ENCODE measurements at places on chromosomes 3 and 15. TPM values are rescaled to one million over a fixed set of nuclear protein-coding genes. Genes with fewer than 3 reads are reported as not detected.

- no peak overlapping the region for H3K4me3 ChIP-seq
- H3K4me1 ChIP-seq, result no peaks in the 10 kb centered on the region
- no peaks in the 10 kb centered on the region for H3K36me3 ChIP-seq
- peak overlapping the region; percentile 93 for H3K27ac ChIP-seq
- DNase-seq, result no peak
These were observed 56.1 kb upstream of the USP3 start for GRCh38 chr15:63448266-63448665.

DNA sequence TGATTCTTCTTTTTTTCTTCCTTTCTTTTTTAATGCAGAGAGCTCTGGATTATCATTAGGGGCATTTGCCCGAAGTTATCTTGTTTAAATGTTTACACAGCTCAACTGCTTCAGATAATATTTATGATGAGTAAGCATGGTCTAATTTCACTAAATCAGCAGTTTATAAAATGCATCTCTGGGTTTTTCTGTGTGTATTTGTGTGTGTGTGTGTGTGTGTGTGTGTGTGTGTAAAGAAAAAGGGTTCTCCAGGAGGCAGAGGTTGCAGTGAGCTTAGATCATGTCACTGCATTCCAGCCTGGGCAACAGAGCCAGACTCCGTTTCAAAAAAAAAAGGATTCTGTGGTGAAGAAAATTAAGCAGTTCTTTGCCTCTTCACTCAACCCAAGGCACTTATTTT lies 25.9 kb upstream of the TNFSF10 start:
- H3K36me3 ChIP-seq, result no peaks in the 10 kb centered on the region
- no peak overlapping the region for H3K4me3 ChIP-seq
- peaks cover 30% of the 10 kb centered on the region for H3K4me1 ChIP-seq
- no peak overlapping the region for H3K27ac ChIP-seq
- no peaks in the 10 kb centered on the region for H3K27me3 ChIP-seq

Gene CCDC80
- total RNA-seq, result 154 TPM

DNA sequence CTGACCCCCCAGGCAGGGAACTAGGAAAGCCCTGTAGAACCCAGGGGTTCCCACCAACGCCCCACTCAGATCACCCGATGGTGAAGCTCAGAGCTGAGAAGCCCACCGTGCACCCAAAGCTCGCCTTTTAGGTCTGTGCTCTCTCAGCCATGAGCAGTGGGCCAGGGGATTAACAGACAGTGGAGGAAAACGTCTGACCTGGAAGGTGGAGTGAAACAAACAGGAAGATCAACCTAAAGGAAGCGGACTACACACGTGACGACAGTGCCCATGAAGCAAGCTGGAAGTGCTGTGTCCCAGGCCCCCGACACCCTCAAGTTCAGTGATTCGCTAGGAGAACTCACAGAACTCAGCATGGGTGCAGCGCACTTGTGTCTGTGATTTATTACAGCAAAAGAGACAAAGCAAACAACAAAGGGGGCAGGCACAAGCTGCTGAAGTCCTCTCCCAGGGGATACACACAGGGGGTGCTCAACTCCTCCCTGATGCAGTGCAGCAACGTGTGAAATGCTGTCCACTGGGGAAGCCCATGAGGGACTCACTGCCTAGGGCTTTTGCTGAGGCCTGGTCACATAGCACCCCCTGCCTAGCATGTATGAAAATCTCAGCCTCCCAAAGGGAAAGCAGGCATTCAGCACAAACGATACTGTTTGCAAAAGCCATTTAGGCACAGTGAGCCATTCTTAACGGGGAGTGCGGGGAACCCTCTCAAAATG lies 43.5 kb downstream of the CFAP92 start:
- H3K4me3 ChIP-seq, result no peak overlapping the region
- H3K36me3 ChIP-seq, result no peaks in the 10 kb centered on the region
- no peak overlapping the region for H3K27ac ChIP-seq

Gene LIPH
- total RNA-seq, result 76.0 TPM

GRCh38 chr3:185540695-185541094 lies 11.7 kb downstream of the LIPH start:
- H3K36me3 ChIP-seq, result no peaks in the 10 kb centered on the region
- no peaks in the 10 kb centered on the region for H3K27me3 ChIP-seq
- peaks cover 9% of the 10 kb centered on the region for H3K4me1 ChIP-seq
- H3K4me3 ChIP-seq, result no peak overlapping the region
- H3K27ac ChIP-seq, result no peak overlapping the region

Gene LEKR1
- total RNA-seq, result 1.6 TPM

Gene PLSCR4
- total RNA-seq, result 63.5 TPM

- H3K27me3 ChIP-seq, result no peaks in the 10 kb centered on the region
- H3K36me3 ChIP-seq, result no peaks in the 10 kb centered on the region
- H3K4me1 ChIP-seq, result peaks cover 15% of the 10 kb centered on the region
- H3K4me3 ChIP-seq, result no peak overlapping the region
- DNase-seq, result no peak
These were observed 3.3 kb downstream of the RHOV start for GRCh38 chr15:40870716-40871115.

DNA sequence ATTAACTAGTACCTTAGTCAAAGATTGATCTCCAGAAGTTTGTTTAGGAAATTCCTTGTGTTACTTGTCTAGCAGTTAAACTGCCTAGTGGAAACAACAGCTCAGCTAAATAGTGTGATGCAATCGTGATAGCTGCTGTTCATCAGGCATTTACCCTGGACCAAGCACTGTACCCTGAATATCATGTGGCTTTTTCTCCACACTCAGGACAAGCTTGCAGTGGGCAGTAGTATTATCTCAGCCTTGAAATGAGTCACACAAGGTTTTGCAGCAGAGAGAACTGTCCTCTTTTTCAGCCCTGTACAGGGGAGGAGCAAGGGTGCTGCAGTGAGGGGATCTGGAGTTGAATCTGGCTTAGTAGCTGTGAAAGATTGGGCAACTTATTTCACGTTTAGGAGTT lies 208.4 kb downstream of the TP63 start:
- no peak overlapping the region for H3K27ac ChIP-seq
- no peaks in the 10 kb centered on the region for H3K36me3 ChIP-seq
- peak; percentile 12 for DNase-seq

Gene CFAP92
- total RNA-seq, result 1.7 TPM

Gene ZNF860
- total RNA-seq, result 1.9 TPM

GRCh38 chr15:96381463-96381862 lies 51.0 kb downstream of the NR2F2 start:
- no peak for DNase-seq
- no peaks in the 10 kb centered on the region for H3K27me3 ChIP-seq
- H3K27ac ChIP-seq, result no peak overlapping the region
- H3K36me3 ChIP-seq, result no peaks in the 10 kb centered on the region
- no peak overlapping the region for H3K4me3 ChIP-seq

Gene WDR53
- total RNA-seq, result 10.2 TPM

- no peaks in the 10 kb centered on the region for H3K4me1 ChIP-seq
- no peak for DNase-seq
- H3K36me3 ChIP-seq, result no peaks in the 10 kb centered on the region
- no peak overlapping the region for H3K4me3 ChIP-seq
- no peak overlapping the region for H3K27ac ChIP-seq
These were observed 119.9 kb upstream of the RASGRP1 start for GRCh38 chr15:38684440-38685010.

- DNase-seq, result no peak
- H3K27ac ChIP-seq, result no peak overlapping the region
- no peaks in the 10 kb centered on the region for H3K4me1 ChIP-seq
- no peak overlapping the region for H3K4me3 ChIP-seq
These were observed 72.0 kb upstream of the KLF13 start for GRCh38 chr15:31254431-31255175.

Gene GXYLT2
- total RNA-seq, result 27.9 TPM

DNA sequence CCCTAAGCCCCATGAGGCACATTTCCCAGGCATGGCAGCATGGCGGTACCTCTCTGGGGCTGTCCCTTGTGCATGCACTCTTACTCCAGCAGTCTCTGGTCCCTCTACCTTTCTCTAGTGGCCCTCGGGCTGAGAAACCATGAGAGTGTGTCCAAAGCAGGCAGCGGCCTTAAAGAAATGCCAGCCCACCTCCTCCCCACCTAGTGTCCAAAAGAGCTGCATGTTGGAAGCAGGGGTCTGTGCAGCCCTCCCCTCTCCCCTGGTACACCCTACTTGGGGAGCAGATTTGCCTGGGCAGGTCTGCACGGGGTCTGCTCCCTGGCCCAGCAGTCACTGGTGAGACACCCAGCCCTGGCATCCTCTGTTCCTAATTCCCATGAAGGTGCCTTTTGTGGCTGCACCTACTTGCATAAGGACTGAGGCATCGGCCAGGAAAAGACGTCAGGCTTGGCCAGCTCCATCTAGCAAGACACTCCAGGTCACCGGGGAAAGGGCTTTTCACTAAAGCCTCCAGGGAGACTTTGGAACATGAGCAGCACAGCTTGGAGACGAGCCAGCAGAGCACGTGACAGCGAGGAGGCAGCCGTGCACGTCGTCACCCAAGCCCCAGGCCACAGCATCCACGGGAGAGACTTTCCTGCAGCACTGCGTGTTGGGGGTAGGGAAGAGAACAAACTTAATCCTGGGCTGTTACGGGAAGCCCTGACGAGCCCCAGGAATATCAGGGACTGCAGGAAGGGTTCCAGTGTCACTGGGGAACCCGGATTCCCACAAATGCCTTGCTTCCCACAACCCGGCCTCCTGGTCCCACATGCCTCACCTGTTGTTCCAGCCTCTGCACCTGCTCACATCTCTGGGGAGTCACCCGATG lies 38.8 kb downstream of the TM2D3 start:
- no peaks in the 10 kb centered on the region for H3K36me3 ChIP-seq
- no peak overlapping the region for H3K4me3 ChIP-seq
- DNase-seq, result peak; percentile 83
- no peaks in the 10 kb centered on the region for H3K27me3 ChIP-seq
- H3K27ac ChIP-seq, result no peak overlapping the region

DNA sequence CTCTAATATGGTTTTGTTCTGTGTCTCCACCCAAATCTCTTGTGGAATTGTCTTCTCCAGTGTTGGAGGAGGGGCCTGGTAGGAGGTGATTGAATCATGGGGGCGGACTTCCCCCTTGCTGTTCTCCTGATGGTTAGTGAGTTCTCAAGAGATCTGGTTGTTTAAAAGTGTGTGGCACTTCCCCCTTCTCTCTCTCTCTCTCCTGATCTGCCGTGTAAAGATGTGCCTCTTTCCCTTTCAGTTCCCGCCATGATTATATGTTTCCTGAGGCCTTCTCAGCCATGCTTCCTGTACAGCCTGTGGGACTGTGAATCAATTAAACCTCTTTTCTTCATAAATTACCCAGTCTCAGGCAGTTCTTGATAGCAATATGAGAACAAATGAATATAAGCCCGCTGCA lies 33.1 kb downstream of the RETNLB start:
- no peak for DNase-seq
- H3K4me1 ChIP-seq, result no peaks in the 10 kb centered on the region
- H3K4me3 ChIP-seq, result no peak overlapping the region
- H3K36me3 ChIP-seq, result no peaks in the 10 kb centered on the region

DNA sequence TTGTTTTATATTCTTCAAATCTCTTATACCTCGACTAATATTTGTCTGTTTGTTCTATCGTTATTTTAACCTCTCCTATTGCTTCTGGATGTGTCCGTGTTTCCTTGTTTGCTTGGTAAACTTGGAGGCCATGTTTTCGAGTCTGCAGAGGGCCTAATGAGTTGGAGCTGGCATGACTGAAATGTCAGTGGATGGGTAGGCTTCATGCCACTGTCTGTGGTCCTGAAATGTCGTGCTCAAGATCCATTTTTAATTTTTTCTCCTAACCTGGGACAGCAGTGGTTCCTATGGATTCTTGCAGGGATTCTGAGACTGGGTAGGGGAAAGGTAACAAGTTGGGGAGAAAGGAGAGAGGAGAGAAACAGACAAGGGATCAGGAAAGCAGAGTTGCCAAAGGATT lies 18.8 kb upstream of the GASK1A start:
- H3K27ac ChIP-seq, result no peak overlapping the region
- H3K4me1 ChIP-seq, result no peaks in the 10 kb centered on the region
- DNase-seq, result no peak
- no peaks in the 10 kb centered on the region for H3K27me3 ChIP-seq

- H3K27me3 ChIP-seq, result no peaks in the 10 kb centered on the region
- H3K36me3 ChIP-seq, result no peaks in the 10 kb centered on the region
- H3K4me3 ChIP-seq, result no peak overlapping the region
- H3K4me1 ChIP-seq, result no peaks in the 10 kb centered on the region
- no peak for DNase-seq
These were observed 55.7 kb downstream of the CEMIP start for GRCh38 chr15:80834906-80835305.

Gene NAA80
- total RNA-seq, result 10.9 TPM

Gene MKRN3
- not detected for total RNA-seq

Gene PLCB2
- total RNA-seq, result 86.4 TPM

- peaks cover 67% of the 10 kb centered on the region for H3K27me3 ChIP-seq
- H3K36me3 ChIP-seq, result no peaks in the 10 kb centered on the region
- no peak overlapping the region for H3K27ac ChIP-seq
- H3K4me3 ChIP-seq, result no peak overlapping the region
These were observed 43.7 kb upstream of the ROPN1 start for GRCh38 chr3:124035463-124036121.

DNA sequence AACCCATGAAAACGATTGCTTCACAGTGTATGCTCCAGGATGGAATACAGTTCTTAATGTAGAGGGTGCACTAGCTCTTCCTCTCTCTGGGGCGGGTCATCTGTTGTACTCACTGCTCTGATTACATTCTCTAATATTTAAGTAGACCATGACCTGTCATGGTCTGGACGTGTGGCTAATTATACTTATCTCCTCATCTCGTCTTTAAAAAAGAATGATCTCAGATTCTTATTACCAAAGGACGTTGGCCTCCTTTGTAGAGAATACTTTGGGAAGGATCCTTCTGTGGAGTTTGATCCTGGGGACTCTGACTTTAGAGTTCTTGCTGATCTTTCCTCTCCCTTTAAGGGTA lies 48.4 kb upstream of the TRAK1 start:
- H3K4me3 ChIP-seq, result no peak overlapping the region
- peak overlapping the region; percentile 28 for H3K27ac ChIP-seq
- no peaks in the 10 kb centered on the region for H3K36me3 ChIP-seq
- H3K4me1 ChIP-seq, result peaks cover 18% of the 10 kb centered on the region
- H3K27me3 ChIP-seq, result no peaks in the 10 kb centered on the region

Gene AQP9
- total RNA-seq, result 137 TPM

- H3K4me1 ChIP-seq, result no peaks in the 10 kb centered on the region
- no peak overlapping the region for H3K27ac ChIP-seq
- no peaks in the 10 kb centered on the region for H3K27me3 ChIP-seq
- no peak for DNase-seq
These were observed 6.1 kb upstream of the HGD start for GRCh38 chr3:120688121-120688520.

DNA sequence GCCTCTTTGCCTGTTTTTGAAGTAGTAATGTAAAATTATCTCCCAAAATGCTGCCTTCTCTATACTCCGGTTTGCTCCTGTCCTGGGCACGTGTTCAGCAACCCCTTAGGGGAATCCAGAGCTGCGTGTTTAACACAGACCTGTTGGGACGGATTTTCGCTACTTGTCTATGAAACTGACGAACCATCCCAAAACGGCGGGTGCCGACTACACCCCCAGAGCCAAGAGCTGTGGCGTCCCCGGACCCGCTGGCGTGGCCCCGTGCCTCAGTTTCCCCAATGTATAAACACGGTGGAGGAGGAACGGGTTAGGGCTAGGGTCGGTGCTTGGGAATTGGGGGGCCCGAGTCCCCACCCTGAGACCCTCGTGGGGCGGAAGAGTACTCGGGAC lies 473 bp downstream of the FHIT start:
- H3K4me3 ChIP-seq, result peak overlapping the region; percentile 81
- H3K27me3 ChIP-seq, result no peaks in the 10 kb centered on the region
- DNase-seq, result peak; percentile 50
- peak overlapping the region; percentile 73 for H3K27ac ChIP-seq

- no peak for DNase-seq
- no peaks in the 10 kb centered on the region for H3K4me1 ChIP-seq
- H3K27me3 ChIP-seq, result no peaks in the 10 kb centered on the region
- no peak overlapping the region for H3K27ac ChIP-seq
- no peak overlapping the region for H3K4me3 ChIP-seq
These were observed 45.7 kb downstream of the RLBP1 start for GRCh38 chr15:89175617-89176191.

Data from left lung (tissue), 14 donors.